ENCODE measurements at places on chromosomes 5 and 9.

DNA sequence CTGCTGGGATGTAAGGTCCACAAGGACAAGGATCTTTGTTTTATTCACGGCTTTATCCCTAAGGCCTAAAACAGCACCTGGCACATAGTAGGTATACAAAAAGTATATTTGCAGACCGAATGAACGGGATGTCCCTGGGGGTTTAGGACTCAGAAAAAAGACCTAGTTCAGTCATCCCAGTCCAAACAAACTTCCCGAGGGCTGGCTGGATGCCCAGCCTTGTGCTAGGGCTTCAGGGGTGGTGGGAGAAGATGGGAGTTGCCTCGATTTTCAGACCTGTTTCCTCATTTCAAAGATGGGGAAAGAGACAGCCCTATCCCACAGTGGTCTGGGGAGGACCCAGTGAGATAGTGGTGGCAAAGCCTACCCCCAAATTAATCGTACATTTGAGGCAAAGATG lies 3.0 kb upstream of the PROB1 start:
- DNase-seq = no peak

DNA sequence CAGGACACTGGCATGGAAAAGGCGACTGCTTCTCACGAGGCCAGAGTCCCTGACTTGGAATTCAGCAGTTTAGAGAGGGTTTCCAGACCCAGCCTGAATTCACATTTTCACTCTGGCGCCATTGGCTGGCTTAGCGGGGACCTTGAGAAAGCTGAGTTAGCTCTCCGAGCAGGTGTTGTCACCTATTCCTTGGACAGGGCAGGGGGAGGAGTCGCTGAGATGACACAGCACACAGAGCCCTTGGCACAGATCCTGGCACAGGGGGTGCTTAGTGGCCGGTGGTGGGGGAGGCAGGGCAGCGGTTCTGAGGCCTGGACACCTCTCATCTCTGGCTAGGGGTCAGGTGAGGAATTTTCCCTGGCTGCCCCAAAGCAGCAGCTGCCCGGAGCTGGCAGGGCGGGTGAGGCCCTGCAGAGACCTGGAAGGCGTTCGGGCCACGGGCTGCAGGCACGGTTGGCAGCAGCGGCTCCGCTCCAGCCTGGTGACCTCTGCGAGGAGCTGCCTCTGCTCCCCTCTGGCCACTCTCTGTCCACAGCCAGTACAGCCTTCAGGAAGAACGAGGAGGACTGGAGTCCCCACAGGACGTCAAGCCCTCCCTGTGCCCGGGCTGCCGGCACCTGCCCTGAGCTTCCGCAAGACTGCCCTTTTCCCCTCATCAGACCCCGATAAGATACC lies 72.4 kb upstream of the RAPGEF1 start:
- no peak for DNase-seq

GRCh38 chr5:139245637-139246339 lies 47.6 kb upstream of the SIL1 start:
- no peak for DNase-seq

GRCh38 chr5:132822650-132823480 lies 7.6 kb downstream of the SHROOM1 start:
- peak; percentile 91 for DNase-seq

GRCh38 chr5:149818116-149818515 lies 88.0 kb downstream of the PPARGC1B start:
- no peak for DNase-seq

GRCh38 chr9:117787746-117788145 lies 83.5 kb downstream of the TLR4 start:
- no peak for DNase-seq

DNA sequence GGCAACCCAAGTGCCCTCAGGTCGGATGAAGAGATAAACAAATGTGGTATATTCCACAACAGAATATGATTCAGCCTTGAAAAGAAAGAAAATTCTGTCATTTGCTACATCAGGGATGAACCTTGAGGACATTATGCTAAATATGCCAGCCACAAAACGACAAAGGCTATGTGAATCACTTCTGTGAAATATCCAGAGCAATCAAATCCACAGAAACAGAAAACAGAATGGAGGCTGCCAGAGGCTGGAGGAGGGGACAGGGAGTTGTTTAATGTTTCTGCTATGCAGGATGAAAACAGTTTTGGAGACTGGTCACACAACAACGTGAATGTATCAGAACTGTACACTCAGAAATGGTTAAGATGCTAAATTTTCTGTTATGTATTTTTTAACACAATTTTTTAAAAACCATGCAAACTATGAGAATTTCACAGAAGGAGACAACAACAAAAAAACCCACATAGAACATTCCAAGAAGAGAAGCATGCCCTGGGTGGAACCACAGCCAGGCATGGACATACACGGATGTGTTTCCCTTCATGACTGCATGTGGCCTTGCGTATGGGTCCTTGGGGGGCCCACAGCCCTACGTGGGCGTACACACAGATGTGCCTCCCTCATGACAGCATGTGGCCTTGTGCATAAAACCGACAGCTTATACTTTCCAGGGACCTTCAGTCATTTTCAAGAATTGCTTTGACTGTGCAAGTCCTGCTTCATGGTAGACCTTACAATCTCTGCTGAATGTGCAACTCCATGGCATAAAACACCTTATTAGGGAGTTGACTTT lies 146.7 kb downstream of the ROR2 start:
- DNase-seq = no peak

GRCh38 chr5:90809311-90810056 lies 250.9 kb downstream of the ADGRV1 start:
- DNase-seq = no peak

DNA sequence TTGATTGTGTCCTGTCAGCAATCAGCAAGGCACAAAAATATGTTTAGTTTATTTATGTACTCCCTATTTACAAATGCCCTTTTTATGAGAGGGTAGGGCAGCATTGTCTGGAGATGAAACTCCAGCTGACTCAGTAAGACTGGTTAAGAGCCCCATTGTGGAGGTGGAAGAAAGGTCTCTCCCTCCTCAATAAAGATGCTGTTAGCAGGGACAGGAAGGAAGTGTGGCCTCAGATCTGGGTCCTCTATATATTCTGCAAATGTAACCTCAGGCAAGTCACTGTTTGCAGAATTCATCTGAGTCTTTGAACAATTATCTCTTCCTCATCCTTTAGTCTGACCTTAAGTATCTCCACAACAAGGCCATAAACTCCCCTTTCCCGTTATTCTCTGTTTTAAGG lies 48.3 kb upstream of the TRAF1 start:
- DNase-seq = no peak

- DNase-seq = peak; percentile 34
These were observed 27.0 kb downstream of the MAT2B start for GRCh38 chr5:163532171-163533084.

DNA sequence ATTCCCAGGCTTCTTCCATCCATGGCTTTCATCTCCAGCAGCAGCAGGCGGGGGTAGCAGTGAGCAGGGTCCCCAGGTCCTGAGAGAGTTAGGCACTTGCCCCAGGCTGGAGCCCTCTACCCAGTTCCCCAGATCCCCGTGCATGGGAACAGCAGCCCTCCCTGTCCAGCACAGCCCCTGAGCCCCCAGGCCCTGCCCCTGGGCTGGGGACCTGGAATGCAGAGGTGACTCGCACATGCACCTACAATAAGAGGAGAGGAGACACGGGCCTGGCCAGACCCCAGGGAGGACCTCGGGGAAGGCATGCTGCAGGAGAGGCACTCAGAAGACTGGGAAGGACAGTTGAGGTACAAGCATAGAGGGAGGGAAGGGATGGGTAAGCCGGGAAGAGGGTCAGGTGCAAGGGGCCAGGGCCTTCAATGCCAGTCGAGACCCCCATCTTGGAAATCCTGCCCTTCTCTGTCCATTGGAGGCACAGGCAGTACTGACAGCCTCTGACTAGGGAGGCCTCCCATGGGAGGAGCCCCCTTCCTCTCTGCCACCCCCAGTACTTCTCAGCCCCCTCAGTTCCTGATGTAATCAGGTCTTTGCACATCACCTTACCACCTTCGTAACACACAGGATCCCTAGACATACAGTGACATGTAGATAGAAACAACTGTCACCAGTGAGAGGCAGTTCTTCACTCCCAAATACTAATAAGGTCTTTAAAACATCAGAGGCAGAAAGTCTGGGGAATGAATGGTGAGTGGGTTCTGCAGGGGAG lies 135.3 kb upstream of the LMX1B start:
- no peak for DNase-seq

DNA sequence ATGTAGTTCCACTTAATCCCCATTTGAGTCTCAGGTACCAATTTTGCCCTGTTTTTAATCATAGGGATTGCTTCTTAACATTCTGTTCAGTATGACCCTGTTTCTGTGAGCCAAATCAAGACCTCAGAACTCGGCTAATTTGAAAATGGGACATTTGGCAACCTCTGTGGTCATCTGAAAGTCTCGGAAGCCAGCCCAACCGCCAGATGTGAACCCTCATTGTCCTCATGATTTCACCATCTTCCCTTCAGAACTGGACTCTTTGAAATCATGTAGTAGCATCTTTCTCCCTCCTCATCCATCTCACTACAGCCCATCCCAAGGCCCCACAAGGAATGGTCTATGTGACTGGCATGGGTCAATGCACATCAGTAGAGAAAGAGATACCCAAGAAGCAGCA lies 88.9 kb downstream of the S1PR3 start:
- DNase-seq = no peak

DNA sequence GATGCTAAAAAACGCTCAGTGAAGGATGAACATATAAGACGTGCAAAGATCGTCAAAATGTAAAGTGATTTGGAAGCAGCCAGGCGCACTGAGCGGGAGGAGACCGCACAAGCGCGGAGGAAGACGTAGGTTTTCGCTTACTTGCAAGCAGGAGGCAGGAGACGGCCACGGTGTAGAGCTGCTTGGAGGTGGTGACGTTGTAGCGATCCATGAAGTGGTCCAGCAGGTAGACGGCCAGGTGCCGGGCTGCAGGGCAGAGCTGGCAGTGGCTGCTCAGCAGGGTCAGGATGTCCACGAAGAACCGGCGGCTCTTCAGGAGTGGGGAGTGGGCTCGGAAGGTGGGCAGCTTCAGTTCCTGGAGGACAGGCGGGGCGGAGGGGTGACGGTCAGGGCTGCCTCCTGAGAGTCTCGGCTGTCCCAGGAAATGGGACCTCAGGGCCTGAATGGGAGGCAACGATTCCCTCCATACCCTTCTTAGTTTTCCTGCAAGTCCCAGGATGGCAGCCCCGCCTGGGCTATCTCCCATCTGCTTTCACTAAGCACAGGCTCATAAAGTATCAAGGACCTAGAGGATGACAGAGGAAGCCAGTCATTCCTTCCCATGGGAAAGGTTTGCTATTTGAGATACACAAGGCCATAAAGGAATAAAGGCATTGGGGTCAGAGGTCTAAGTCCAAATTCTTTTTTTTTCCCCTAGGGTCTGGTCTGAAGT lies 31.8 kb downstream of the CCNJL start:
- no peak for DNase-seq

GRCh38 chr5:148626081-148626613 lies 28.2 kb downstream of the HTR4 start:
- DNase-seq = no peak

DNA sequence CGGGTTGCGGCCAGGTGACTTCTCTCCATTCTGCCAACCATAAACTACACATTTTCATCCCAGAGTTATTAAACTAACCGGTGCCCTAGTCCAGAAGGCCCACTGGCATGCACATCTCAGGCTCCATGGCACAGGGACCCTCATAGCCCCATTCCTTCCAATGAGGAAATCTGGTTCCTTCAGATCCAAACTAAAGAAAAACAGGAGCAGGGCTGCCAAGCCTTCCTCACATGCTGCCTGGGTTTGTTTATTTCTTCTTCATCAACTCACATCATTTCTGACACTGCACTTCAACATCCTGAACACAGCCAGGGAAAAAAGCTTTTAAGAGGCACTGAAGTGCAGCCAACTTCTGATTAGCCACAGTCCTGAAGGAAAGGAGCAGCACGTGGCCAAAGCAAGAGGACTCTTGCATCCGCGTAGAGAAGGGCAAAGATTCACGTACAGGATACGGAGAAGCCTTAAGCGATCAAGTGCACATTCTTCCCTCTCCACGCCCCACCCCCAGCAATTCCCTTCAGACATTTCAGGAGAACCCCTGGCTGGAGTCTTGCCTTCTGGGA lies 22.5 kb downstream of the LHFPL2 start:
- DNase-seq = no peak

- DNase-seq = no peak
These were observed 83.3 kb upstream of the CXCL14 start for GRCh38 chr5:135662061-135662481.

GRCh38 chr9:107390279-107390678 lies 99.3 kb downstream of the KLF4 start:
- DNase-seq = no peak

DNA sequence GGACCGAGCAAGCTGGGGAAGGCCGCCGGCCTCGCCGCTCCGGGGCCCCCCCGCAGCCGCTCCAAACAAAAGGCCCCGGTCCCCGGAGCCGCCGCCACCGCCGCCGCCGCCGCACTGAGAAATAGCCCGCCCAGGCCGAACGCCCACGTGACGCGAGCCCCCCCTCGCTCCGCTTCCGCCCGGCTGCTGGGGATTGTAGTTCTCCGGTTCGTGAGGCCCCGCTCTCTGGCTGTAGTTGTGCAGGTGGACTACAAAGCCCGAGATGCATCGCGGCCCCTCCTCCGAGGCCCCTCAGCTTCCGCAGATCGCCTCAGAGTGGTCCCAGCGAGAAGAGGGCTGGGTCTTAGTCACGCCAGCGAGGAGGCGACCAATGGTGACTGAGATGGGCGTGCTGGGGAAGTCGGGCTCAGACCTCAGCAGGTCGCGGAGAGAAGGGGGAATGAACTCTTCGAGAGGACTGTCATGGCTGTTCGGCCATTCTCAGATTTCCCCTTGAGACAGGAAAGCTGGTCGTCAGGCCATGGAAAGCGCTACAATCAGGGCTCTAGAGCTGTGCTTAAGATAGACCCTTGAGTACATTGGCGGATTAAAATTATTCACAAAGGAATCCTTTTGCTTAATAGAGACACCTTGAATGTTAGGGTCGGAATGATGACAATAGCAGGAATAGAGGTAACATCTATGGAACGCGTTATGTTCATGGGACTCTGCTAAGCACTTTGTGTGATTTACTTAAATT lies 489 bp upstream of the PANK3 start:
- peak; percentile 98 for DNase-seq
